ENCODE measurements at places on chromosomes 7 and 10.

GRCh38 chr7:133382775-133383559 lies 130.1 kb downstream of the EXOC4 start:
- DNase-seq, result no peak

DNA sequence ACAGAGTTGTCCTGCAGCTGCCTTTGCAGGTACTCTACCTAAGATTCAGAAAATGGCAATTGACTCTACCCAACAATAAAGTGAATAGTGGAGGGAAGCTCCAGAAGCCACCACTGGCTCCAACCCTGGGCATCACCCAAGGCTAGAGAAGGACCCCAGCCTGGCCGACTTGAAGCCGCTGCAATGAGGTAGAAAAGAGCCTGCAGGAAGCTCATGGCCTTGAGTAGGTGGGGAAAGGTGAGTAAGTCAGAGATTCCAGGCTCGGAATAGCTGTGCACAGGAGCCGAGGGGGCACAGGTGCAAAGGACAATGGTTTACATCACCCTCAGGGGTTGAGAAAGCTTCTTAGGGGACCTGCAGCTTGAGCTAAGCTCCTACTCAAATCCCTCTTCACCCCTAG lies 83.6 kb downstream of the AOAH start:
- no peak for DNase-seq

DNA sequence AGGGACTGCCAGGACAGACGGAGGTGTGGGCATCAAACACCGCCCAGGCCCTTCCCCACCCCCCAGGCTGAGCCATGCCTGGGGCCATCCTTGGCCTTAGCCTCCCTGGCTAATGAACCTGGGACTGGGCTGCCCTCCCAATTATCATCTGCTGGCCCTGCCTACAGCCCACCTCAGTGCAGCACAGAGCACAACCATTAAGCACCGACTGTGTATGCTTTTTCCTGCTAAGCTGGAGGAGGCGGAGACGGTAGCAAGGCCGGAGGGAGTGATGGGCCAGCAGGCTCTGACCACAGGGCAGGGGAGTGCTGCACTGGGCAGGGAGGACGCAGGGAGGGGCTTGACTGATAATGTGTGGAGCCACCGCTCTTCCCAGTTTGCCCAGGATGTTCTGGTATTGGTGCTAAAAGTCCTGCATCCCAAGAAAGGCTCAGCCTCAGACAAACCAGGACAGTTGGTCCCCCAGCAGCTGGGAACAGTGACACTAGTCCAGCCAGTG lies 72.0 kb downstream of the C10orf143 start:
- DNase-seq, result no peak

GRCh38 chr7:96499532-96499931 lies 177.6 kb upstream of the SLC25A13 start:
- no peak for DNase-seq
